ENCODE measurements at places on chromosomes 11 and 22.

- DNase-seq = no peak
- H3K36me3 ChIP-seq = no peaks in the 10 kb centered on the region
- no peak overlapping the region for H3K27ac ChIP-seq
- H3K4me1 ChIP-seq = no peaks in the 10 kb centered on the region
Measured at GRCh38 chr11:106856566-106856965, 161.7 kb downstream of the GUCY1A2 start.

DNA sequence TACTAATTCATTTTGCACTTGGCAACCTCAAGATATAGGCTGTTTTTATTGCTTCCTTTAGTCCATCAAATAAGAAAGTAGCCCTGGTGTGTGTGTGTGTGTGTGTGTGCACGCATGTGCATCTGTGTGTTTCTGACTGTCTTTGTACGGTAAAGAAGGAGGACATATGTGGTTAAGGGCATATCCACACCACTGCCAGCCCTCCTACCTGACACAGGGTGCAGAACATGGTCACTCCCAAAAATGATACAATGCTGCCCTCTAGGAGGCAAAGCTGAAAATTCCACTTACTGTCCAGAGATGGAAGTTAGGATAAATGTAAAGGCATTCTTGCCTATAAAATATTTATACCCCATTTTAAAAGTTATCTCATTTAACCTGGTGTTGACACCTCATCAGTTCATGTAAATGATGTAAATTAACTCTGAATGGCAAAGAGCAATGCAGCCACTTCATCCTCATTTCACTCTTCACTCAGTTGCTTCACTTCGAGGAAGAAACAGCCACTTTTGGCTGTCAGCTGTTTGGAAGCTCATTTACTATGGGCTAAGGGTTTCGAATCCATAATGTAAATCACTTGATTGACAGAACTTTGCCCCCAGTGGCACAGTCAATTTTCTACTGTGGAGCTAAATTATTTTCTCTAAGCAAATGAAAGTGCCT is 83.1 kb upstream of the MTNR1B start:
- no peaks in the 10 kb centered on the region for H3K36me3 ChIP-seq
- no peak overlapping the region for H3K4me3 ChIP-seq
- no peaks in the 10 kb centered on the region for H3K27me3 ChIP-seq
- no peaks in the 10 kb centered on the region for H3K4me1 ChIP-seq
- H3K27ac ChIP-seq = no peak overlapping the region
- peak; percentile 38 for DNase-seq

DNA sequence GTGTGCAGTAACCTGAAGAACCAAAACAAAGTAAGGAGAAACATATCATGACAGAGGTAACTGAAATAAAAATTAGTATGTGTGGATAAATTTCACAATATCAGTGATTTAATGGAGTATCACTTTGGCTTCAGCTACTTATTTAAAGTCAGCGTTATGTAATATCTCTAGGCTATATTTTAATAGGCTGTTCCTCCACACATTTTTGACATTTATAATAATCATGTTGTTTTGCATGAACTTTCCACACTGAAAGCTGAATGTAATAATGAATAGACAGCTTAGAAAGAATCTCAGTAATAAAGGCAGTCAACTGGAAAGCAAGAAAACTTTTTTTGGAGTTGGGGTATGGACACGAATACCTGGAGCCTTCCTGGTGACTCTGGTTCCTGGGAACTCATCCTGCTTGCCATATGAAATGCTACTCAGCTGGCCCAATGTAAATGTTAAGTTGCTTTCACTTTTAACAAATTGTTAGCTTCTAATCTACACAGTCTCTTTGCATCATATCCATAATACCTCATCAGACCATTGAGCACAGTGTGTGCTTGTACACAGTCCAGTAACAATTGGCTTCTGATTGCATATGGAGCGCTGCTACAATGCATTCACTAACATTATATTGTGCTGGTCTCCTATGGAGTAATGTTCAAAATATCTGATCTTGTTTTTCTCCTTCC is 257.7 kb downstream of the SOX6 start:
- H3K4me1 ChIP-seq = peaks cover 4% of the 10 kb centered on the region
- no peaks in the 10 kb centered on the region for H3K27me3 ChIP-seq
- H3K36me3 ChIP-seq = no peaks in the 10 kb centered on the region
- DNase-seq = no peak

- no peaks in the 10 kb centered on the region for H3K36me3 ChIP-seq
- H3K4me1 ChIP-seq = no peaks in the 10 kb centered on the region
- H3K27ac ChIP-seq = no peak overlapping the region
- H3K4me3 ChIP-seq = no peak overlapping the region
Measured at GRCh38 chr11:28137366-28137765, 29.2 kb downstream of the METTL15 start.

- H3K36me3 ChIP-seq = no peaks in the 10 kb centered on the region
- DNase-seq = no peak
- H3K27ac ChIP-seq = no peak overlapping the region
- H3K4me3 ChIP-seq = no peak overlapping the region
- H3K4me1 ChIP-seq = no peaks in the 10 kb centered on the region
Measured at GRCh38 chr11:47948137-47948536, 32.2 kb upstream of the PTPRJ start.

- H3K27me3 ChIP-seq = no peaks in the 10 kb centered on the region
- no peaks in the 10 kb centered on the region for H3K36me3 ChIP-seq
- no peak for DNase-seq
- H3K4me1 ChIP-seq = no peaks in the 10 kb centered on the region
Measured at GRCh38 chr11:112852143-112852866, 108.9 kb upstream of the NCAM1 start.

DNA sequence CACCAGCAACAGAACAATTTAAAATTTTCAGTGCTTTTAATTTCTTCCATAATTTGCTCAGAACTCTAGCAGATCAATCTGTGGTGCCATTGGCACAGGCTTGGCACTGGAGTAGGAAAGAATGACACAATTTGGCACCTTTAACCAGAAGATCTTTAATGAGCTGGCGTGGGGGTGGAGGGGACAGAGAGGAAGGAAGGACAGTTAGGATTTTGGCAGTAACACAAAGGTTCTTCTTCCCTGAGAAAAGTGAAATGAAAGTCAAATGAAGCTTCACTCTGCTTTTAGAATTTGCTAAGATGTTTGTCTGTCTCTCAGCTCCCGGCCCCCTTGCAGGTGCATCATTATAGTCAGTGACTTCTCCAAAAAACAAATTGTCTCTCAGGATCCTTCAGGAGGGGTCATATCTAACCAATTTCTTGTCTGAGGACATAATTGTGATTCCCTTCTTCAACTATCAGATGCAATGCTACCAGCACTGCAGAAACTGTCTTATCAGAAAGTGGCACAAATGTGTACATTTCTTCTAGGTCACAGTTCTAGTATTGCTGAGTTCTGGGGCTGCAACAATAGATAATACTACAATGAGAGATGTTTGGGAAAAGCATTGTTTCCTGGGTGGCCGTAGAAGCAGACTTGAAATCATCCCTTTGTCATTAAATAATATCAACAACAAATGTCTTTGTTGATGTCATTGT is 66.8 kb downstream of the CSTPP1 start:
- no peak overlapping the region for H3K4me3 ChIP-seq
- H3K27me3 ChIP-seq = no peaks in the 10 kb centered on the region
- no peak for DNase-seq
- H3K36me3 ChIP-seq = peaks cover 2% of the 10 kb centered on the region
- H3K4me1 ChIP-seq = no peaks in the 10 kb centered on the region
- H3K27ac ChIP-seq = no peak overlapping the region

- H3K36me3 ChIP-seq = no peaks in the 10 kb centered on the region
- no peak overlapping the region for H3K27ac ChIP-seq
- no peak for DNase-seq
- H3K27me3 ChIP-seq = no peaks in the 10 kb centered on the region
Measured at GRCh38 chr22:50312371-50312770, 4.9 kb upstream of the PLXNB2 start.

DNA sequence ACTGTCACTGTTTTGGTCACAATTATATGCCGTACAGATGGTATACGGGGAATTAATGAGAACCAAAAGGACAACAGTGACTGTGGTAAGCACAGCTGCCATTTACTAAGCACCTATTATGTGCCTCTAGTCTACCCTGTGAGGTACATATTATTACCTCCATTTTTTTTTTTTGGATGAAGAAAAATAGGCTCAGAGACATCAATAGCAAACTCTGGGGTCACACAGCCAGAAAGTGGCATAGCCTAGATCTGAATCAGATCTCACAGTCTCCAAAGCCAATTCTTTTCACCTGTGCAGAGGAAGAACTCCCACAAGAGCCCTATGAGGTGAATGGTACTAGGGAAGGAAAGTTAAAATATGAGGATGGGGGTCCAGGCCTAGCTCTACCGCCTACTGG is 68.9 kb downstream of the USP35 start:
- H3K36me3 ChIP-seq = no peaks in the 10 kb centered on the region
- H3K27me3 ChIP-seq = no peaks in the 10 kb centered on the region
- H3K27ac ChIP-seq = no peak overlapping the region

DNA sequence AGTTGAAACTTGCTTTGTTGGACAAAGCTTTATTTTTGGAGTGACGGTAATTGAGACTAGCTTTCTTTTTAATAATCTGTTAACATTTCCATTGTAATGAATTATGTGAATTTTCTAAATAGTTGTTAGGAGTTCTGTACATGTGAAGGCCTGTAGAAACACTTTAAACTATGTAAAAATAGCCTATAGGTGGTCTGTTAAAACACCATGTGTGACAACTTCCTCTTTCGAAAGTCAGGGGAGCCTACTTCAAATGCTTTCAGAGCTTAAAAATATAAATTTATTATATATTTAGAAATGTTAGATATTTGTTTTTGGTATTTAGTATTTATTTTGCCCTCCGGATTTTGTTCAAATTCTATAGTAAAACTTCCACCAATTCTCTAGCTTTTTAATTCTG is 28.7 kb downstream of the DDIAS start:
- H3K4me1 ChIP-seq = no peaks in the 10 kb centered on the region
- no peaks in the 10 kb centered on the region for H3K36me3 ChIP-seq
- no peak overlapping the region for H3K27ac ChIP-seq

- no peaks in the 10 kb centered on the region for H3K27me3 ChIP-seq
- peaks cover 7% of the 10 kb centered on the region for H3K36me3 ChIP-seq
Measured at GRCh38 chr11:2519862-2520735, 75.3 kb downstream of the KCNQ1 start.

DNA sequence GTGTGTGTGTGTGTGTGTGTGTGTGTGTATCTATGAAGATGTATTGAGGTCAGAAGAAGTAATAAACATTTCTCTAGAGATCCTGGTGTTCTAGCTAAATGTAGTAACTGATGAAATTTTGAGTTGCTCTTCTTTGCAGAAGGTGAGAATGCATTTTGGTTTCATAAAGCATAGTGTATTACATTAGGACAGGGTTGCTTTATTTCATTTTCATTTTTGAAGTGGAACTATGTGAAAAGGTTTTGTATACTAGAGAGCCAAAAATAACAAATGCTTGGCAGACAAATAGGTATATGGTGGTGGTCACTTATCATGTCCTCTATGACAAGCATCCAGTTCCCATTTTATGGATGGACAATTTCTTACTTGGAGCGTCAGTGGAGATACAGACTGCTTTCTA is 99.0 kb downstream of the CASP12 start:
- DNase-seq = peak; percentile 2
- no peak overlapping the region for H3K27ac ChIP-seq
- no peaks in the 10 kb centered on the region for H3K36me3 ChIP-seq

GRCh38 chr11:77446911-77447629 is 26.8 kb downstream of the PAK1 start:
- H3K36me3 ChIP-seq = no peaks in the 10 kb centered on the region
- peaks cover 18% of the 10 kb centered on the region for H3K4me1 ChIP-seq
- no peak overlapping the region for H3K4me3 ChIP-seq
- no peak overlapping the region for H3K27ac ChIP-seq
- DNase-seq = no peak
- no peaks in the 10 kb centered on the region for H3K27me3 ChIP-seq

GRCh38 chr11:92484570-92484969 is 260.0 kb downstream of the FAT3 start:
- DNase-seq = no peak
- H3K4me1 ChIP-seq = no peaks in the 10 kb centered on the region
- no peak overlapping the region for H3K4me3 ChIP-seq
- no peaks in the 10 kb centered on the region for H3K36me3 ChIP-seq
- no peak overlapping the region for H3K27ac ChIP-seq
- no peaks in the 10 kb centered on the region for H3K27me3 ChIP-seq

GRCh38 chr11:59144096-59144495 is 1.4 kb downstream of the FAM111A start:
- no peaks in the 10 kb centered on the region for H3K27me3 ChIP-seq
- H3K4me3 ChIP-seq = peak overlapping the region; percentile 56
- peak overlapping the region; percentile 97 for H3K27ac ChIP-seq
- peak; percentile 12 for DNase-seq
- no peaks in the 10 kb centered on the region for H3K4me1 ChIP-seq

GRCh38 chr11:81219661-81220060 is 1514.0 kb downstream of the FAM181B start:
- no peaks in the 10 kb centered on the region for H3K36me3 ChIP-seq
- H3K4me3 ChIP-seq = no peak overlapping the region
- H3K27ac ChIP-seq = no peak overlapping the region
- H3K27me3 ChIP-seq = no peaks in the 10 kb centered on the region
- no peaks in the 10 kb centered on the region for H3K4me1 ChIP-seq
